GM12864 (cell line): ENCODE measurements at places on chromosomes 13 and 19.

DNA sequence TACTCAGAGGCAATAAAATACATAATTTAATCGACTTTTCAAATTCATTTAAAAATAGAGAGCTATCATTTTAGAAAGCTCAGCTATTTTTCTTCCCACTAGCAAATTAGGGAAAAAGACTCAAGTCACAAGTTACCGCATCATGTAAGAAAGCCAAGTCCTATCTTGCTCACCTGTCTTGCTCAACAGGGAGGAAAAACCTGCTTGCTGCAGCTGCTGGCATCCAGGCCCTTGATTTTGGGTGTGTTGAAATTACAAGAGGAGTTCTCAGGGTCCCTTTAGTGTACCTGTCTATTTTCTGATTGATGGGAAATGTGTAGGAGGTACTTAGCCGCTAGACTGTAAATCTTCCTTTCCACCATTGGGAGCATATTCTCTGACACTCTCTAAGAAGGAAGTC, 22.2 kb downstream of the SLC10A2 start:
- no peak for DNase-seq

DNA sequence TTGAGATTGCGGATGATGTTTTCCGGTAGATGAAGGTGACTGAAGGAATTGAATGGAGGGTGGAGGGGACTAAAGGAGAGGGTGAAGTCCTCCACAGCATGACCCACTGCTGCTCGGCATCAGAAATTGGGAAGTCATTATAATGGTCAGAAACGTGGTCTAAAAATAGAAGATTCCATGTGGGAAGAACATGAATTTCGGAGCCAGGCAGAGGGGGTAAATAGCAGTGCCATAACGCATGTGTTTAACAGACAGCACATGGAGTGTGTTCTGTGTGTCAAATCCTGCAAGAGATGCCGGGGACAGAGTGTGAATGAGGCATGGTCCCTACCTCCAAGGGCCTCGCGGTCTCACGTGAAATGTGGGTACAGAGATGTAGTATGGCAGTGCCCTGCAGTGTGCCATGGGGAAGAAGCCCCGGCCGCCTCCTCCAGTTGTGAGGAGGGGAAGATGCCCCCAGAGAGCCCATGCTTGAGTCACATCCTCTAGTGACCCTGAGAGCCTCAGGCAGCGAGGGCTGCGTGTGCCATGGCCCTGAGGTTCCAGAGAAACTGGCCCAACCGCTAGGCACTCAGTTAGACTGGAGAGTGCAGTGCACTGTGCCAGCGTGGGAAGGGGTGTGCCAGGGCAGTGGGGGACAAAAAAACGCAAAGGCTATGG, 106.1 kb downstream of the COL4A2 start:
- DNase-seq = no peak

- no peak for DNase-seq
Measured at GRCh38 chr19:45804140-45804958, 10.8 kb downstream of the RSPH6A start.

DNA sequence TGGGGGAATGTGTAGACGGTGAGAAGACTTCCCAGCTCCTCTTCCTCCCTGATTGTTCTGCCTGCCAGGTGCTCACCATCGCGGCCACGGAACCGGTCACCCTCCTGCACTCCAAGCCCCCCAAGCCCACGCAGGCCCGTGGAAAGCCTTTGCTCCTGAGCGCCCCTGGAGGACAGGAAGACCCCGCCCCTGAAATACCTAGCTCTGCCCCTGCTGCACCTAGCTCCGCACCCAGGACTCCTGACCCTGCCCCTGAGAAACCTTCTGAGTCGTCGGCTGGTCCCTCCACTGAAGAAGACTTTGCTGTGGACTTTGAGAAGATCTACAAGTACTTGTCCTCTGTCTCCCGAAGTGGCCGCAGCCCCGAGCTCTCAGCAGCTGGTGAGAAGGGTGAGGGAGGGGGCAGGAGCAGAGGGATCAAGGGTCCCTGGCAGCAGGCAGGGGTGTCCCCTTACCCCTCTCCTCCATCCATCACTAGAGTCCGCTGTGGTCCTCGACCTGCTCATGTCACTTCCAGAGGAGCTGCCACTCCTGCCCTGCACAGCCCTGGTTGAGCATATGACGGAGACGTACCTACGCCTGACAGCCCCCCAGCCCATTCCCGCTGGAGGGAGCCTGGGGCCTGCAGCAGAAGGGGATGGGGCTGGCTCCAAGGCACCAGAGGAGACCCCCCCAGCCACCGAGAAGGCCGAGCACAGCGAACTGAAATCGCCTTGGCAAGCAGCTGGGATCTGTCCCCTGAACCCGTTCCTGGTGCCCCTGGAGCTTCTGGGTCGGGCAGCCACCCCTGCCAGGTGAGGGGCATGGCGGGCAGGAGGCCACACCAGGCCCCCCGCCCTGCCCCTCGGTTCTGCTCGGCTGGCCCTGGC, 2.1 kb downstream of the SNAPC2 start:
- no peak for DNase-seq

- DNase-seq = no peak
Measured at GRCh38 chr19:46840498-46840942, 10.1 kb downstream of the AP2S1 start.

DNA sequence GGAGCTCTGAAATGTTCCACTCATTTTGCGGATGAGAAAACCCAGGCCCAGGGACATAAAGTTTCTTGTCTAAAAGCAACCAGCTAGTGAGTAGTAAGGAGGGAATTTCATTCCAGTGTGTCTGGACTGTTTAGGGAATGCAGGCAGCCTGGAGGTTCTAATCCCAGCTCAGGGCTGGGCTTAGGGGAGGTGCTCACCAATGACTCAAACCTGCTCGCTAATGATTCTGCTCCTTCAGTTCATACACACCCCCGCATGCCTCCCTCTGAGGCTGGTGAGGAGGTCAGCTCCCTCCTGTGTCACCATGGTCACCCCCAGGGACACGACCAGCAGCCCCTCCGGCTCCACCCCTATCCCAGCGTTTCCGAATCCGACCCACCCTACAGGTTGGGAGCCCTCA, 34.6 kb downstream of the CYP4F2 start:
- no peak for DNase-seq

GRCh38 chr13:44506719-44507118, 69.4 kb downstream of the TSC22D1 start:
- no peak for DNase-seq

DNA sequence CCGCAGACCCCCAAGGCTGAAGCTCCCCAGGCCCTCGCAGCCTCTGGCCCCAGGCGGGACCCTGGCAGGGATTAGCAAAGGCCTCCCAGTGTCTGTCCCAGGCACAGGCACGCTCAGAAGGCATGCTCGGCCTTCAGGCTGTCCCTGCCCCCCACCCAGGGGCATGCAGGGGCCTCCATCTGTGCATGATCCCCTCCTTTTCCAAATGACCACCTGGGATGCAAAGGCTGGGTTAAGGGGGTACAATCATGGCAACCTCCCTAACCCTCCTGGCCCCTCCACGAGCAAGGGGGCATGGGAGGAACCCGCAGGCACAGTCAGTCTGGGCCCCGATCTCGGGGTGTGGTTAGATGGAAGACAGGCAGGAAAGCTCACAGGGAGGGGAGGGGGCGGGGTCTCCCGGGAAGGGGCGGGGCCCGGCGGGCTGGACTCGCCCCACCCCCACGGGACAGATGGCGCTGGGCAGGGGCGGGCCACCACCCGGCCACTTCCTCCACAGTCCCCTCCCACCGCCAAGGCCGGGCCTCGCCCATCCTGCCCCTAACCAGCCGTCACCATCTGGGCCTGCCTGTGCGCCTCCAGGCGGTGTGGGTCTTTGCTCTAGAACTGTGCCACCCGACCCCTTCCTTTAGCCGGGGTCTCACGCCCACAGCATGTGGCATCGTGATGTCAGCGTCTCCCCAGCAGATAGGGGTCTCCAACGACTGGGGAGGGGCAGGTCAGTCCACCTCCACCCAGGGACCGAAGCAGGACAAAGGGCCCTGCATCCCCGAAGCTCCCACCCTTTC, 7.0 kb upstream of the REXO1 start:
- DNase-seq = peak; percentile 55

DNA sequence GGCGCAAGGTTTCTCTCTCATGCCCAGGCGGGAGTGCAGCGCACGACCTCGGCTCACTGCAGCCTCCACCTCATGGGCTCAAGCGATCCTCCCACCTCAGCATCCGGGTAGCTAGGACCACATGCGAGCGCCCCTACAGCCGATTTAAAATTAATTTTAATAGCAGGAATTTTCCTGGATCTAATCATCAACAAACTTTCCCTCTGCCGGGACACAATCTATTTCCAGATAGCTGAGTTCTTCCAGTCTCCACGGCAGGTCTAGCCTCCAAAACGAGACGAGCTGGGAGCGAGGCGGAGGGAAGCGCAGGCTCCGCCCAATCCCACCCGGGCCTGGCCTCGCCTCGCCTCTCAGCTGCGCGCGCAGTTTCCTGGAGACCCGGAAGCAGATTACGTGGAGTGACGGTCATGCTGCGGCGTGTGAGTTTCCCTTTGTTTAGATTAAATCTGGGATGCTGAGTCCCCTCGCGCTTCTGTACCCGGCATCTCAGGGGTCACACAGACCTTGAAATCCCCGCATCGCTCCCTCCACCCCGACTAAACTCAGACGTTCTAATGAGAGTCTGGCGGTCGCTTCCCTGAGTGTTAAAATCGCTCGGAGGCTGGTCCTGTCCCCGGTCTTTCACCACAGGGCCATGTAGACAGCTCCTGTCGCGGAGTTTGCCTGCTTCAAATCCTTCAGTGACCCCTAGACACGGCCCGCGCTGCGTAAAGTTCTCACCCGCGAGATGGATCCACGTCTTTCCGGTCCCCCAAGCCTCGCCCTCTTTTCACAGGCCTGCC, at the start of gene ZNF880:
Gene ZNF880, plus strand, starts transcription at position 365 of the 782 bp plus-strand sequence. Its CDS starts 43 bp downstream, at position 408.
- peak; percentile 35 for DNase-seq

DNA sequence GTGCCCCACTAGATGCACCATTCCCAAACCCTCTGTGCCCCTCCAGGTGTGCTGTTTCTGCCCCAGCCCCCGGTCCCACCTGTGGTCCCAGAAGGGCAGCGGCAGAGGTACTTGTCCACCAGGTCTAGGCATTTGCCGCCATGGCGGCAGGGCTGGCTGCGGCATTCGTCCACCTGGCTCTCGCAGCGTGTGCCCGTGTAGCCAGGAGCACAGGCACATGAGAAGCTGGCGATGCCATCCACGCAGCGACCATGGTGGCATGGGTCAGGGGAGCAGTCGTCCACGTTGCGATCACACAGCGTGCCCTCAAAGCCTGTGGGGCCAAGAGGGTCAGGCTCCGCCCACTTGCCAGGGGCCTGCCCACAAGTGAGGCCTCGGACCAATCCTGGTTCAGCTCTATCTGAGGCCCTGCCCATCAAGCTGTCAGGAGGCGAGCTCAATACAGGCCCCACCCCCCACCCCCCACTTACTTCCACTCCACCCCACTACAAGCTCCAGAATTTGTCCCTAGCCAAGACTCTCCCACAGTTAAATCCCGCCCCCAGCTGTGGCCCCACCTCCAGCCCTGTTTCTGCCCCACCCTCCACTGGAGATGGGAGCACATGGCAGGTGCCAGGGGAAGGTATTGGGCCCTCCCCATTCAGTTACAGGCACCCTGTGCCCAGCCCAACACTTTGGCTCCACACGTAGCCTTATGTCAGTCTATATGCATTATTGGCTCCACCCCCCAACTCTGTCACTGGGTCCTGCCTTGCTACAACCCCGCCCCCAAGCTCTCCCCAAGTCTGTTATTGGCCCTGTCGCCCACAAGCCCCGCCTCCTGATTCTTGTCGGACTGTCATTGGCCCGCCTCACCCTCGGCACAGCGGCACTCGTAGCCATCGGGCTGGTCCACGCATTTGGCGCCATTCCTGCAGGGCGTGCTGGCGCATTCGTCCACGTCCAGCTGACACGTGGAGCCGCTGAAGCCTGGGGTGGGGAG, 13.5 kb downstream of the NOTCH3 start:
- DNase-seq = no peak

DNA sequence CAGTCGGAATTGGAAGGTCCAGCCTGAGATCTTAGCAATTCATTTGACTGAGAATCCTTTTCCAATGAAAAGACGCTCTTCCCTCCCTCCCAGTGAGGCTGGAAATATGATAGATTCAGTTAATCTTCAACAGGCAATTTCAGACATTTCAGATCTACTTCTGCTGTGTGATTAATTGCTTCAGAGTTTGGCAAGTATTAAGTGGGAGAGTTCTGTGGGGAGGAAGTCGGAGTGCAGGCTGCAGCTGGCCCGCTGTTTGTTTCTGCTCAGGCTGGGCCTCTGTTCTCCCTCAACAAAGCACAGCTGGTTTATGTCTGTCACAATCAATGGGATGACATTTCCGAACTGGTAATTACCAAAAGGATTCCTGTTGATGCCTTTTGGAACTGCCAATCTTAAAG, 178.2 kb downstream of the NDFIP2 start:
- DNase-seq = no peak

GRCh38 chr13:46698910-46699460, 98.0 kb downstream of the ESD start:
- DNase-seq = no peak

DNA sequence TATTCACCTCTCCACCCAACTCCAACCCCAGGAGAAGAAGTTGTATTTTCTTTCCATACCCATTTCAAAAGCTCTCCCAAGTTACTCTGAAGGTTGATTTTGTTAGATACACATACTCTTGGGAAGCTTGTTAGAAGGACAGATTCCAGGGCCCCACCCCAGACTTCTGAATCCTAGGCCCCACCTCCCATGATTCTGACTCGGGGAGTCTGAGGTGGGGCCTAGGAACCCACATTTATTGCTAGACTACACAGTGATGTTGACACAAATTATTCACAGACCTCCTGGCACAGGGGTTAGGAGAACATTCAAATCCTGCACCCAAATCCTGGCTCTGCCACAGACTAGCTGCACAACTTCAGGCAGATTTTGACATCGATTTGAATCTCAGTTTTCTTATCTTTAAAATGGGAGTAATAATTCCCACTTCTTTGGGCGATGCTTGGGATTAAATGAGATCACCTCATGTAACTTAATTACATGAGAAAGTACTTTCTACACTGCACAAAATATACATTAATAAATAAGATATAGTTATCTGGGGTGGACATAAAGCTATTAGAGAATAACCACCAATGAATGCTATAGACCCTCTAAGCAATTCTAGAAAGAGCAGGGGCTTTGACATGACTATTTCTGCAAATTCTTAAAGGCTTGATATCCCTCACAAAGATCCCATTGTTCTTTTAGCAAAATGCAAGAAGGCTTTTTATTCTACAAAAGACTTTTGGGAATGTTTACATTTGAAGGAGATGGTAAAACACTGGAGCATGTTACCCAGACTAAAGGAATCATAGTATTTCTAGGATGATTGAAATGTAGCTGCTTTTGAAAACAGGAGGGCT, 18.0 kb downstream of the MBNL2 start:
- no peak for DNase-seq

DNA sequence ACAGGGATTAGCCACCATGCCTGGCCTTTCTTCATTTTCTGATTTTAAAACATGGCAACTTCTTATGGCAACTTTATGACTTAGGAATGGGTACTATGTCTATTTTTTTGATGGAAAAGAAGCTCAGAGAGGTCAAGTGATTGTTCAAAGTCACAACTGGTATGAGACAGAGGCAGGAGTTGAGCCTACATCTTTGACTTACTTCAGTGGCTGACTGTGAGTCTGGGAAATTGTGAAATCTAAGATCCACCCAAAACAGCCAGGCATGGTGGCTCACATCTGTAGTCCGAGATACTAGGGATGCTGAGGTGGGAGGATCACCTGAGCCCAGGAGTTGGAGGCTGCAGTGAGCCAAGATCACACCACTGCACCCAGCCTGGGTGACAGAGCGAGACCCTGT, 2.4 kb upstream of the ACTL9 start:
- no peak for DNase-seq

- DNase-seq = no peak
Measured at GRCh38 chr13:107866032-107866940, 349.1 kb downstream of the LIG4 start.

- no peak for DNase-seq
Measured at GRCh38 chr19:7970716-7971448, 27.4 kb upstream of the TIMM44 start.

- no peak for DNase-seq
Measured at GRCh38 chr19:14142262-14143190, 6.1 kb upstream of the ASF1B start.

GRCh38 chr13:71754407-71754974, 112.5 kb downstream of the DACH1 start:
- DNase-seq = no peak
